SW 1271 (cell line): ENCODE measurements at places on chromosomes 1 and 21.

DNA sequence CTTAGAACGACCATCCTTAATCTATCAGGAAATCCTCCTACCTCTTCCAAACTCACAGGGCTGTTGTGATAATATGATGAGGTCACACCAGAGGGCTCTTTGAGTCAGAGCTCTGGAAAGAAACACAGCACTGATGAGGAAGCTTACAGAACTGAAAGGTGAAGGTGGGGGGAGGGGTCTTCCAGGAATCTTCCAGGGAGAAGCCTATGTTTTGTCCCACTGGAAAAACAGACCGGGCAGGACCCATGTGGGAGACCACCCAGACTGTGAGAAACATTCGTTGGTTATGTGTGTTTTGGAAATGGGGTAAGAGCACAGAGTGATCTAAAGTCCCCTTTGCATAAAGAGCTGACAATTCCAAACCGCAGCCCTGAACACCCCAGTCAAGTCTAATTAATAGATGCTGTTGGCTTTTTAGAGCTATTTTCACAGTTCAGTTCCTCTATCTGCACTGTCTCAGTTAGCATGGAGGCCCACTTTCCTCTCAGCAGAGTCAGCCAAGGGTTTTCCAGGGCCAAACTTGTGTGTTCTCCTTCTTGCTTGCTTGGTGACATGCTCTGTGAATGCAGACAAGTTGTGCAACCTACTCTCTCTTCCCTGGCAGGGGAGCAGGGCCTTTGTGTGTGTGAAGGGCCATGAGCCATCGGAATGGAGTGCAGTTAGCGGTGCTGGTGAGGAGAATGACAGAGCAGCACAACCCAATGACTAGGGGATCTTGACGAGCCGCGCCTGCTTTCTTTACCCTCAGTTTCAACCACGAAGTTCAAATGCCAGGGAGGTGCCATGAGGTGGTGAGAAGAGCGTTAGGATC, 12.3 kb downstream of the PHLDA3 start:
- no peak for DNase-seq

DNA sequence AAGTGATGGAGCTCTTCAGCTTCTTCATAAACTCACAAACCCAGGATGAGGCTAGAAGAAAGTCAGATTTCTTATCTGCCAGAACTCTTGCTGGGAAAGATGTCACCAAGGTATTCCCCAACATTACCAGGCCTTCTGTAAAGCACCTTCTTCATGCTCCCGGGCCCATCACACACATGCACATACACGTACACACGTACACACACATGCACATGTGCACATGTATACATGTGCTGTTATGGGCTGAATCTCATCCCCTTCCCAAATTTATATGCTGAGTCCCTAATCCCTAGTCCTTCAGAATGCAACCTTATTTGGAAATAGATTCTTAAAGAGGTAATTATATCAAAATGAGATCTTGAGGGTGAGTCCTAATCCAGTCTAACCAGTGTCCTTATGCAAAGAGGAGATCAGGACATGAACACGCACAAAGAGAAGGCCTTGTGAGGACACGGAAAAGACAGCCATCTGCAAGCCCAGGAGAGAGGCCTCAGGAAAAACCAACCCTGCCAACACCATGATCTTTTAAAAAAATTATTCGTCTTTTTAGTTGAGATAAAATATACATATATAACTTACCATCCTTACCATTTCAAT, 76.4 kb upstream of the LYST start:
- no peak for DNase-seq

GRCh38 chr1:62436466-62437272, at the start of gene USP1:
Gene USP1, plus strand, starts transcription at chr1:62437049. Its CDS starts 2,819 bp downstream, at chr1:62439868.
- peak; percentile 98 for DNase-seq

DNA sequence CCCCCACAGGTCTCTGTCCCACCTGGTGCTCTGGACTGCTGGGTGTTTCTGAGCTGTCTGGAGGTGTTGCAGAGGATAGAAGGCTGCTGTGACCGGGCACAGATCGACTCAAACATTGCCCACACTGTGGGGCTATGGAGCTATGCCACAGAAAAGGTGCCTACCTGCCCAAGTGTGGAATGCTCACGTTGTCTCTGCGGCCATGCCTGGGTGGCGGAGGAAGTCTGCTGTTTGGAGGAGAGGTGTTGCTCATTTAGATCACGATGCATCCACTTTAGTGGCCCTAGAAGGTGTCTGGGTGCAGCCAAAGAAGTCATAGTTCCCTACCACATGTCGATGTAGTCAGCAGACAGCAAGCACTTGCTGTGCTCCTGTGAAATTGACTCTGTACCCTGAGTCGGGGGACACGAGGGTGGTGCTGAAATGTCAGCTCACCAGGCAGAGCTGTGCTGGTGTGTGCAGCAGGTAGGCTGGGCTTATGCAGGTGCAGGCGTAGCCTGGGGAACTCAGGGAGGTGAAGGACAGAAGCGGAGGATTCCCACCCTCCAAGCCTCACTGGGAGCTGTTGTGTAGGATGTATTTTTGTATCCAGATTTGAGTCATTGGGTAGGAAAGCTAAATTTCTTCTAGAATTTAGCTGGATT, 32.8 kb upstream of the PWP2 start:
- DNase-seq: no peak

DNA sequence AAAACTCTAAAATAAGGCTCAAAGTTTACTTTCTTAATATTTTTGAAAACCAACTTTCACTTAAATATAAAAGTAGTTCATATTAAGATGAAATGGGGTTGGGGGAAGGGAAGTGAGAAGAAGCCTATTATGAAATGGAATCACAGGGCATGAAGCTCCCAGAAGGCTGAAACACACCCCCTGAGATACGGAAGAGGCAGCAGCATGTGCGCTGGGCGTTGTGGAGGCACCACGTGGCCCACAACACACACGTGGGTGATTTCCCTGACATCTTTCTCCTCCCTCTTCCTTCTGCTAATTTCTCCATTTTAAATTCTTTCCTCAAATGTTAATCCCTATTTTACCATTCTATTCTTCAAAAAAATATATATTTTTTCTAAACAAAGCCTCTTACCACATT, 35.6 kb upstream of the SEC16B start:
- no peak for DNase-seq

DNA sequence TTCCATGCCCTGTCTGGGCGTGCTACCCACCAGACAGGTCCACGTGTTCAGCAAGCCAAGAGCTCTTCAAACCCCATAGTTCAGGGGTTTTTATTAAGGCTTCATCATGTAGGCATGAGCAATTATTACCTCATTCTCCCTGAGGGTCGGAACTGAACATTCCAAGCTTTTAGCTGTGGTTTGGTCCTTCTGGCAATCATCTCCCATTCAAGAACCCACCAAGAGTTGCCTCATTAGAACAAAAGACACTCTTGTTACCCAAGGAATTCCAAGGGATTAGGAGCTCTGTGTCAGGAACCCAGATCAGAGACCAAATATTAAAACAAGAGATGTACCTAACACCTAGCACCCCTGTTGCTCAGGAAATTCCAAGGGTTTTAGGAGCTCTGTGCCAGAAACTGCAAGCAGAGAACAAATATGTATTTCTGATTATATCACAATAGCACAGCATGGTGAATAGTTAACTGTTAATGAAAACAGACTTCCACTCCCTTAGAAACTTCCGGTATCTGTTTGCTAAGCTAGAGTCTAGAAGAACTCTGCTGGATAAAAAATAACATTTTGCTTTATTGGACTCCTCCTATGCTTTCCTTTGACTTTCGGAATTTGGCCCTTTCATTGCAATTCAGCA, 201.2 kb upstream of the L1TD1 start:
- no peak for DNase-seq

GRCh38 chr1:154583773-154584172, 16.2 kb downstream of the CHRNB2 start:
- DNase-seq: no peak
